ENCODE measurements at places on chromosomes 6 and 20.

GRCh38 chr20:46126440-46127056 is 8.4 kb downstream of the CD40 start:
- DNase-seq: no peak

- no peak for DNase-seq
These were observed 24.7 kb downstream of the PTGIS start for GRCh38 chr20:49543071-49543857.

DNA sequence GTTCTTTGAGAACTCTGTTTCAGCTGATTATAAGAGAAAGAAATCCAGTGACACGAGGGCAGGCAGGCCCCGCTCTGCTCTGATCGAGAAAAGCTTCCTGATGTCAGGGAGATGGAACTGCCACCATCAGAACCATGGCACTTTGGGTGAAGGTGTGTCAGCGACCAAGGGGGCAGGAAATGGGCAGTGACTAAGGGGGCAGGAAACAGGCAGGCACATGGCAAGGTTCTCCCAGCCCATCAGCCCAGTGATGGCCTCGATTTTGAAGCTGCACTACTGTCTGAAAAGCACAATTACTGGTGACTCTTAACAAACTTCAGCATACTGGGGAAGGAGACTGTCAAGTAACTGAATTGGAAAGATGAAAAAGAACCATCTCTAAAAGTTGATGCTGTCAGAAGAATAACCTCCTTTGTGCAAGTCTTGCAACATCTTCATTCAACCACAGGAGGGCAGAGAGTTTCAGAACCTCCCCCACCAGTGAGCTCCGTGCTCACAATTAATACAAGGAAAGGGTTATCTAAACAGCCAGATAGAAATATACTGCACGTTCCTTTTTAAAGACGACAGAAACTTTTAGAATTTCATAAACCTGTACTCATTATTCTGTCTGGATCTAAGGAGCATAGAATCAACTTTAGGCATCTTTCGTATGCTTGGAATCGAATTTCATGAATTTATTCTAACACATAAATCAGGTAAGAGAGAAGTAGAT is 39.1 kb downstream of the TMX4 start:
- peak; percentile 43 for DNase-seq

DNA sequence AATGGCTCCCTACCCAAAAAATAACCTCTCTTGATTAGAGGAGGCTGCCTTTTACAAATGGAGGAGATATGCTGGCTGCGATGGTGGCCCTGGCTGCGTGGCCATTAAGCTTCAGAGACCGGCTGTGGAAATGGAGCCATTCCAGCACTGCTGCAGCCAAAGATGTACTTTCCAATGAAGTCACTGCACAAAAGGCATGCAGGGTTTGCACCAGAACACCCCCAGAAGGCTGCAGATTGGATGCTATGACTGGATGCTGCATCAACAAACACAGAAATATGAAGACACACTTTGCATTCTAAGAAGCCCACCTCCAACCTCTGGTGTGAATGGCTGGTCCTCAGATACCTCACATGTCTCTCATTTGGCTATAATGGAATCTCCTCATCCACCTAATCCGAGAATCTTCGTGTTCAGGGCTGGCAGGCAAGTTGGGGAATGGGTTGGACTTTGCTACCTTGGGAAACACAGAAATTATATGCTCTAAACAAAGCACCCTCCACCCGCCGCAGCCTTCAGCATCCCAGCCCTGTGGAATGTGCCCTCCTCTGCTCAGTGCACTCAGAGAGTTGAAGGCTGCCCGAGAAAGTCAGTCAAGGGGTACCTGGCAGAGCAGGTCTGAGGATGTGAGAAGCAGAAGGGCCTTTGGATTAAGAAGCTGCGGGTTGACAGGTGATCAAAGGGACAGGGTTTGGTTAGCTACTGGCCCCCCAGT is 35.3 kb downstream of the APCDD1L start:
- no peak for DNase-seq

- DNase-seq: peak; percentile 19
These were observed 58.1 kb upstream of the SHLD1 start for GRCh38 chr20:5691918-5692618.

DNA sequence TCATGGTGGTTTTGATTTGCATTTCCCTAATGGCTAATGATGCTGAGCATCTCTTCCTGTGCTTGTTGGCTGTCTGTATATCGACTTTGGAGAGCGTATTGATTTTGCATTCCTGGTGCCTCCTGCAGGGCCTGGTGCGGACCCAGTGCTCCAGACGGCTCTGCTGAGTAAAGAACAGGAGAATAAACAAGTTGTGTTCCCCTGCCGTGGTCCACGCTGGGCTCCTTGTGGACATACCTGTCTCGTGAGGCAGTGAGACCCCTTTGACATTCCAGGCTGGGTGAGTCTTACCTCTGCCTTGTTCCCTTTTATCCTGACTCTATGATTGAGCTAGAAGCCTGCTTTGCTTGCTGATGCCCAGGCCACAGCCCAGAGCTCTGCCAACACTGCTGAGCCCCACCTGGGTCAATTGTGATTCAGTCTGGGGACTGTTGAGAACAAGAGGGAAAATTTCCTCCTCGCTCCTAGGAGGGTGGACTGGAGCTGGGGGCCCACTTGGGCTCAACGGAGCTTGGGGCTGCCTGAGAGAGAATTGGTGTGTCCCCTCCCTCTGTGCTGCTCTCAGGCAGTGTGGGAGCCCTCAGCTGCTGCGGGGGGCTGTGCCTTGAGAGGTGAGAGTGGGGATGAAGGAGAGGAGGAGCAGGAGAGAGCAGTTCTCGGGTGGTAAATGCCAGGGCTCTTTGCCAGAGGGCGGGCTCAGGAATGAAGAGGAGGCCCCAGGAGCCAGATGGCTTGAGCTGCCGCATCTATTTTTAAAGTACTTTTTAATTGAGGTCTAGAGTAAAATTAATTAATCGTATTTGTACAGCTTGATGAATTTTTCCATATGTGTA is 43.7 kb upstream of the PMEPA1 start:
- no peak for DNase-seq

DNA sequence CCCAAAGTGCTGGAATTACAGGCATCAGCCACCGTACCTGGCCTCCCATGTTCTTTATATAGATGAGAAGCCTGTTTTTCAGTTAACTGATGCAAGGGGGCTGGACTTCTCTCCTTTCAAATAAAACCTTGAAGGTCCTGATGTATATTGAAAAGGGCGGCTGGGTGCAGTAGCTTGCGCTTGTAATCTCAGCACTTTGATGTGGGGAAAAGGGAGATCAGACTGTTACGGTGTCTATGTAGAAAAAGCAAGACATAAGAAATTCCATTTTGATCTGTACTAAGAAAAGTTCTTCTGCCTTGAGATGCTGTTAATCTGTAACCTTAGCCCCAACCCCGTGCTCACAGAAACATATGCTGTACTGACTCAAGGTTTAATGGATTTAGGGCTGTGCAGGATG is 16.1 kb upstream of the SAMHD1 start:
- no peak for DNase-seq

- no peak for DNase-seq
These were observed 46.2 kb downstream of the BACH2 start for GRCh38 chr6:90250405-90250804.

- DNase-seq: no peak
These were observed 113.1 kb downstream of the MTHFD1L start for GRCh38 chr6:150978624-150979023.

DNA sequence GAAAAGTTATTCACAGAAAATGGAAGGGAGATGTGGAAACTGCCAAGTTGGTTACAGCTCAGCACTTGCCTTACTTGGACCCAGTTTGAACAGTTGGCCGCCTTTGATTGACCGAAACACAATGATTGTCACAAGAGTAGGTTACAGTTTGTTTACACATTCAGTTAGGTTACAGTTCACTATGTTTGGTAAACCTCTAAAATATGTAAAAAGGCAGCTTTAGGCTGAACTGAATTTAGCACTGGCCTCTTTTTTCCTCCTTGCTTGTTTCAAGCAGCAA is 116.2 kb downstream of the OLIG3 start:
- no peak for DNase-seq

GRCh38 chr6:2937627-2938003 is 33.8 kb downstream of the SERPINB6 start:
- no peak for DNase-seq

DNA sequence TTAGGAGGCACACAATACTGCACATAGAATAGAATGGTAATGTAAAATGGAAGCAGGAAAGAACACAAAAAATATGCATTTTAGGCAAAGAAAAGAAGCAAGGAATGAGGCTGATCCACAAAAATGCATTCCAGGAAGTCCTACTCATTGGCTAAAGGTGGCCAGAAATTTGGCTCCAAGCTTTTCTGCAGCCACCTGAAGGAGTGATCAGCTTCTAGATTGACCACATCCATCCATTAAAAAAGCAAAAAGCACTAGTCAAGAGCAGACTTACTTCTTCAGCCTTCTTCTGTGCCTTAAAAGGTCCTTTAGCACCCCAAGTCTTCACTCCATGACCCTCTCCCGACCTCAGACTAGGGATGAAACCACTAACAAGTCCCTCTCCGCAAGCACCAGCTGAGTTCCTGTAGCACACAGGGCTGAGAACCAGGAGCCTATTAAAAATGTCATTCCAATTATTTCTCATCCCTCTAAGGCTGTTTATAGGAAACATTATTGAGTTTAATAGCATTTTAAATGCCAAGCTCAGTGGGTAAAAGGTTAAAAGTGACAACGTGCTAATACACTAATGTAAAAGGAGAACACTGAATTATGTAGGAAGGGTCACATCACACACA is 36.5 kb downstream of the TRAM2 start:
- no peak for DNase-seq

GRCh38 chr6:13511913-13512717 is 24.7 kb upstream of the GFOD1 start:
- DNase-seq: no peak

- DNase-seq: no peak
These were observed 26.5 kb downstream of the TM9SF4 start for GRCh38 chr20:32135983-32136515.

DNA sequence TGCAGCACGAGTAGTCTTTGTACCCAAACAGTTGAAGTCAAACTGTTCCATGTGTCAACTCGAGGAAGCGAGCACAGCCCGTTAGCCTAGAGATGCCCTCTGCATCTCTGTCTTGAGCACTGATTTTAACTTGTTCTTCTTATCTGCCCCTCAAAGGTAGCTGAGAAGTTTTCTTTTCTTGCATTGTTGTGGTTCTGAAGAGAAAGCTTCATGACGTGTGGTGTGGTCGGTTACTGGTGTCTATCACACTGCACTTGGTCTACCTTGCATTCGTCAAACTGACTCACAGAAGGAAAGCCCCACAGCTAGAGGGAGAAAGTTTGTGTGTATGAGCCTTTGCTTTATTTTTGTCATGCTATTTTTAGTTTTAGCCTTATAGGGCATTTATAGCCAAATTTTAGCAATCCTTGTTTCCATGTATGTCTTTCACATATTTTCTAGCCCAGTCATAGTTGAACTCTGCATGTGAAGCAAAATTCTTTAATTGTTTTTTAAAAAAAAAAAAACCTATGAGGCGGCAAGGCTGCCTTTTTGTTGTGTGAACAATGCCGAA is 115.1 kb downstream of the JAG1 start:
- peak; percentile 75 for DNase-seq

DNA sequence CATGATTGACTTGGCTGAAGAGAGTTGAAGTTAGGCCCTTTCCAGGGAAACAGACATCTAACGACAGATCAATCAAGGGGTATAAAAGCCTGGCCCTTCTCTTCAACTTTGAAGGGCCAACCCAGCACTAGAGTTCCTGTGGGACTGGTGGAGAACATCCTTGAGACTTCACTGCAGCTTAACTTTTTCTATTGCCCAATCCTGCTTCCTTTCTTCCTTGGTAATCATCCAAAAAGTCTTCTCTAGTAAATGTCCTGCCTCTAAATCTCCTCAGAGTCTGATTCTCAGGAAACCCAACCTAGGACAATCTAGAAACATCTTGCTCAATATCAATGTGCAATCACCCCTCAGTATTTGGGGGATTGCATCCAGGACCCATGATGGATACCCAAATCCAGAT is 1.9 kb downstream of the MKKS start:
- DNase-seq: no peak

GRCh38 chr20:49701241-49701790 is 12.4 kb downstream of the B4GALT5 start:
- peak; percentile 52 for DNase-seq

GRCh38 chr20:17825252-17825959 is 125.6 kb downstream of the BANF2 start:
- DNase-seq: no peak

GRCh38 chr20:50924261-50924920 is 6.8 kb downstream of the ADNP start:
- no peak for DNase-seq

DNA sequence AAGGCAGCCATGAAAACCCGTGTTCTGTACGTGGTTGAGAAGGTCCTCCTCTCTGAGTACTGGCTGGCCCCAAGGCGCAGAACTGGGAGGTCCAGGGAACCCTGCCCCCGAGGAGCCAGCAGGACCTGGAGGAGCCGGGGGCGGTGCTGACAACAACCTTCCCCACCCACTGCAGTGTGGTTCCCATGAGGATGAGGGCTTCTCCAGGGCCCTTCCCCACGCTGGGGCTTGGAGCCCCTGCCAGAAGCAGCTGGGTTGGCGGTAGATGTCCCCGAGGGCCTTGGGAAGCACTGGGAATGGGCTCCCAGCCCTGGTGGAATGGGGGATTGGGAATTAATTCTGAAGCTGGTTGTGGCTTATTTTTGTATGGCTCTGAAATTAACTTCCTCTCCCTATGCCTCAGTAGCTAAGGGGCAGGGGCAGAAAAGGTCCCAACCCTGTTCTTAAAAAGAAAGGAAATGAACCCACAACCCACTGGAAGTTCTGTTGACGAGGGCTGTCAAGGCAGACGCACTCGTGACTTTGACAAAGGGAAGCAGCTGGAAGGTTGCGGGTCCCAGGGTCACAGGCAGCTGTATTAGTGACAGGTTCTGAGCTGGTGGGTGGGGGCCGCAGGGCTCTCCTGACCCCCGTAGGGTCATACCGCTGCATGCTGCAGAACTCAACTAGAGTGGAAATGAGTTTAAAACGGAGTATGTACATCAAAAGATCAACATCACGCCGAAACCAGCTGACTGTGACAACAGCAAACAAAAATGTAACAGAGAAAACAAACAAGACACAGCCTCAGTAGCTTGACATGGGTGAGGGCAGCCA is 13.9 kb upstream of the HELZ2 start:
- DNase-seq: no peak

DNA sequence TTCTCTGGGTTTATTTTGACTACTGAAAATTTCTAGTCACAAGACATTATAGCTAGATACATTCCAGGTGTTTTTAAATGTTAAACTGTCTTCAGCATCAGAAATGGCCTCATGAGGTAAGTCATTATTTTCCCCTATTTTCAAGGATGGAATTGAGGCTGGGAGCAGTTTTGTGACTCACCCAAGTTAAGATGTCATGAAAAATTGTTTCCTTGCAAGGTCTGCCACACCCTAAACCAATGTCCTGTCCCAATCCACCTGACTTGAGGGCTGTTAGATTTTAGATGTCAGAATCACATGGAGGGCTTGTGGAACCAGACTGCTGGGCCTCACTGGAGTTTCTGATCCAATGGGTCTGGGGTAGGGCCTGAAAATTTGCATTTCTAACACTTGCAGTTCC is 16.9 kb downstream of the SLC22A3 start:
- DNase-seq: no peak

GRCh38 chr6:4316867-4317400 is 181.6 kb upstream of the ECI2 start:
- no peak for DNase-seq

GRCh38 chr6:34226066-34226465 is 10.6 kb upstream of the HMGA1 start:
- DNase-seq: no peak
